ENCODE measurements at places on chromosomes 7 and 10.

- no peak for DNase-seq
These were observed 310.2 kb downstream of the AUTS2 start for GRCh38 chr7:69908454-69908853.

GRCh38 chr7:12130609-12131008, 80.5 kb upstream of the TMEM106B start:
- DNase-seq = no peak

DNA sequence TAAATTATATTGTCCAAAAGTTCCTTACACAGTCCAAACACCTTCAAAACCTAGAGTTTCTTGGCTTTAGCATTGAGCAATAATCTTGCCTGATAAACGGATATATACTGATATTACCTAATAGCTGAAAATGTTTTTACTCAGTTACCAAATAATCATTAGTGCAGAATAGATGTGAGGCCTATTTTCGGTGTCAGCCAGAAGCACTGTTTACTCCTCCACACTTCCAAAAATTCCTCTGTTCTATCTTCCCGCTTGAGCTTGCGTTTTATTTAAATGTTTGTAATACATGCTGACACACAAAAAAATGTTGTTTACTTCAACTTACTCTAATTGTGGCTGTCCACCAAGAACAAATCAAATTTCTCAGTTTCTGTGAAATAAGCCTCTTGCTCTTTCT, 606.2 kb upstream of the TEX47 start:
- no peak for DNase-seq

DNA sequence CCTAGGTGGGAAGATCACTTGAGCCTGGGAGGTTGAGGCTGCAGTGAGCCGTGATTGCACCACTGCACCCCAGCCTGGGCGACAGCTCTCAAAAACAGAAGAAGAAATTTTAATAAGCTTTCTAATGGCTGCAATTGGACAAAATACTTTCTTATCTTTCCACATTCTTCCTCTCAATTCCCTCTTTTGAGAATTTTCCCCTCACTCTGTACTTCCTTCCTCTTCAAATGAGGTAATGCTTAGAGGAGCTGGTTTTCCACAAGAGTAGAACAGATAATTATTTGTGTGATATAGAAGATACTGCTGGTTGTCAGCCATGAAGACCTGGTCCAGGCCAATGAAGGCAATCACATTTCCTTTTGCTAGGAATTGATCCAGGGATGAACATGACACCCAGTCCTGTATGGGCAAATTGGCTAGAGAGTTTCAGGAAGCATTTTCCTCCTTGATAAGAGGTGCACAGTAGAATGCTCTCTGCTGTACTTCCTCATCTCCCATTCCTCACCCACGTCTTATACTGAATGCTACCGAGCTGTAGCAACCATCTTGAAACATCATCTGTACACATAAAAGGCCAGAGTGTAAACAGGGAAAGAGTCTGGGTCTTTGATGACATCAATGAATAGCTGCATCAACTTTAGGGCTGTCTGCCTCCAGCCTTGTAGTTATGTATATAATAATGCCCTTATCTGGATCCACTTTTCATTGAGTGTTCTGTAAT, 103.9 kb downstream of the CDK6 start:
- DNase-seq = no peak

DNA sequence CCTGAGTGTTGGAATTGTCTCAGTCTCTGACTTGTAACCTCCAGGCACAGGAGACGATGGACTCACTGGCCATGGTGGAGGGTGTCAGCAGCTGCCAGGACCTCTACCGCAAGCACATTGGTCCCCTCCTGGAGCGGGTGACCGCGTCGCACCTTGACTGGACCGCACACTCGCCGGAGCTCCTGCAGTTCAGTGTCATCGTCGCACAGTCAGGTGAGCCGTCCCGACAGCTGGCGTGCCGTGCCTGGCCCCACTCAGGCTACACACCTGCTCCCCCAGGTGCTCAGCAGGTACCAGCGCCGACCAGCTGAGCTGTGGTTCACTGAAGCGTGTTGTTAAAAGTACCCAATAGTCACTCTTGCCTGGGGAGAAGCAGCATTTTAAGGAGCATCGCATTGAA, 36.7 kb upstream of the PRKAR1B start:
- DNase-seq = no peak

DNA sequence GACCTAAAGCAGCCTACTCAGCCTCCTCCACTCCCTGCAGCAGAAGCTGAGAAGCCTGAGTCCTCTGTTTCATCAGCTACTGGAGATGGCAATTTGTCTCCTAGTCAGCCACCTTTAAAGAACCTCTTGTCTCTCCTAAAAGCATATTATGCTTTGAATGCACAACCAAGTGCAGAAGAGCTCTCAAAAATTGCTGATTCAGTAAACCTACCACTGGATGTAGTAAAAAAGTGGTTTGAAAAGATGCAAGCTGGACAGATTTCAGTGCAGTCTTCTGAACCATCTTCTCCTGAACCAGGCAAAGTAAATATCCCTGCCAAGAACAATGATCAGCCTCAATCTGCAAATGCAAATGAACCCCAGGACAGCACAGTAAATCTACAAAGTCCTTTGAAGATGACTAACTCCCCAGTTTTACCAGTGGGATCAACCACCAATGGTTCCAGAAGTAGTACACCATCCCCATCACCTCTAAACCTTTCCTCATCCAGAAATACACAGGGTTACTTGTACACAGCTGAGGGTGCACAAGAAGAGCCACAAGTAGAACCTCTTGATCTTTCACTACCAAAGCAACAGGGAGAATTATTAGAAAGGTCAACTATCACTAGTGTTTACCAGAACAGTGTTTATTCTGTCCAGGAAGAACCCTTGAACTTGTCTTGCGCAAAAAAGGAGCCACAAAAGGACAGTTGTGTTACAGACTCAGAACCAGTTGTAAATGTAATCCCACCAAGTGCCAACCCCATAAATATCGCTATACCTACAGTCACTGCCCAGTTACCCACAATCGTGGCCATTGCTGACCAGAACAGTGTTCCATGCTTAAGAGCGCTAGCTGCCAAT, 202.2 kb downstream of the ZEB1 start:
- DNase-seq = no peak

DNA sequence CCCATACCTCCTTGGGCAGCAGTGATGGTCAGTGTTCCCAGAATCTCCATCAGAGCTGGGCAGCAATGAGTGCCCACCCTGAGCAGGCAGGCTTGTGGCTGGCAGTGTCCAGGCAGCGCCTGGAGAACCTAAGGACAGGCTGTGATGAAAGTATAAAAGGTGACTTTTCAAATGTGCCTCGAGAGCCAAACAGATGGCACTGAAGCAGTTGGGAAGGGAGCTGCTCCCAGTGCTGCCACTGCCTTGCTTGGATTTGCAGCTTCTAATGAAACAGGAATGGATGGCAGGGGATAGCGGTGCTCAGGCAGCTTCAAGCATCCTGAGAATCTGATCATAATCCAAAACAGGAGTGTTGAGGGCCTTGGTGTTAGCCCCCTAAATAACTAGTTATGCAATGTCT, 179.8 kb upstream of the AOAH start:
- no peak for DNase-seq

DNA sequence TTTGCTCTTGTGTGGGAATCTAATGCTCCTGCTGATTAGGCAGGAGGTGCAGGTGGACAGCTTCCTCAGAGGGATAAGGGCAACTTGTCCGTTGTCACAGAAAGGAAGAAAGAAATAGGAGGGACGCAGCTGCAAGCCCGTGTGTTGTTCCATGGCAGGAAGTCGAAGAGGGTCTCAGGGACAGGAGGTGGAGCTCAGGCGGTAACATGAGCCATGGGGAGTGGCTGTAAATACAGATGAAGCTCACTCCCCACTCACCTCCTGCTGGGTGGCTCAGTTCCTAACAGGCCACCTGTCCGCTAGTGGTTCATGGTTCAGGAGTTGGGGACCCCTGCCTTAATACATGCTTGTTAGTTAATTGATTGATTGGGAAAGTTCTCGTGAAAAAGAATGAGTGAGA, 101.7 kb upstream of the SFMBT2 start:
- DNase-seq = no peak

GRCh38 chr10:115937768-115938056, 335.3 kb downstream of the GFRA1 start:
- DNase-seq = no peak

DNA sequence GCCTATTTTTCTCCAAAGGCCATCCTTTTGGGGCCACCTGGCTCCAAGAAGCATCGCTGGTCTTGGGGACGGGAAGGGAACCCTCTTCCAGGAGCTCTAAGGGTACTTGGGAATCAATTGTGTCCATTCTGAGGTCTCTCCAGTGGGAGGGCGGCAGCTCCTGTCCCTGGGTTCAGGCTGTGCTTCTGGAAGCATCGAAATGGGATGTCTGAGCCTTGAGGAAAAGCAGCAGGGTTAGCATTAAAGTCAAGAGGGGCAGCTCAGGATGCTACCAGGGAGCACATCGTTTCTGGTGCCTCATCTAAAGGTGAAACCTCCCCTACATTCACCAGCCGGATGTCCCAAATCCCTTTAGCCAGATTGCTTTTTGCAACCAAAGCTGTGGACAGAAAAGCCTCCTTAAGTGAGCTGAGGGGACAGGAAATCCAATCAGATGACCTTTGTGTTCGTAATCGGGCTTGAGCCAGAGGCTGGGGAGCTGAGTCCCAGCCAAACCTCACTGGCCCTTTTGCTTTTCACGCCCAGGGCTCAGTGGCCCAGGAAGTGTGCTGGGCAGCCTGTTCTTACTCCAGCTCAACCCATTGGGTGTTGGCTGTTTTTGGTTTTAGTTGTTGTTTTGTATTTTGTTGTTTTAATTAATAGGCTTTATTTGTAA, 88.8 kb upstream of the ANLN start:
- no peak for DNase-seq

GRCh38 chr10:16599662-16600061, 78.0 kb upstream of the C1QL3 start:
- no peak for DNase-seq

GRCh38 chr7:88350118-88350517, 43.4 kb upstream of the STEAP4 start:
- no peak for DNase-seq

DNA sequence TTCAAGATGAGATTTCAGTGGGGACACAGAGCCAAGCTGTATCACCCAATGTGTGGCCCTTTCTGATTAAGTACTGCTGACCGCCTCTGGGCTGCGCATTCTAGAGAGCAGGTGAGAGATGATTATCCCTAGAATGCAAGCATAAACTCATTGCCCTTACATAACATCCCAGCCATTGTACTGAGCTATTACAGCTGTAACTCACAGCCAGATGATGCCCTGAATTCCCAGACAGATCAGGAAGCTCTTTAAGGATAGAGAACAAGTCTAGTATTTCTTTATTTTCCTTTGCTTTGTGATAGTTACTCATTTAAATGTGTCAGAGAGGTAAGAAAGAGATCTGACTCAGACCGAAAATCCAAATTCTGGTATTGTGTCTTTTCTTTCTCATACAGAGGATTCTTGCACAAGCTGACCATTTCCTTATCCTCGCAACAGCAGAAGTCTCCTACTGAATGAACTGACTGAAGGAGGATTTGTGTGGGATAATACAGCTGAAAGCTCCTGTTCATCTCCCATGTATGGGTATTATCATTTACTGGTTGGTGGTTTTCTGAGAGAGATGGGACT, 58.4 kb downstream of the ZNF22 start:
- no peak for DNase-seq

DNA sequence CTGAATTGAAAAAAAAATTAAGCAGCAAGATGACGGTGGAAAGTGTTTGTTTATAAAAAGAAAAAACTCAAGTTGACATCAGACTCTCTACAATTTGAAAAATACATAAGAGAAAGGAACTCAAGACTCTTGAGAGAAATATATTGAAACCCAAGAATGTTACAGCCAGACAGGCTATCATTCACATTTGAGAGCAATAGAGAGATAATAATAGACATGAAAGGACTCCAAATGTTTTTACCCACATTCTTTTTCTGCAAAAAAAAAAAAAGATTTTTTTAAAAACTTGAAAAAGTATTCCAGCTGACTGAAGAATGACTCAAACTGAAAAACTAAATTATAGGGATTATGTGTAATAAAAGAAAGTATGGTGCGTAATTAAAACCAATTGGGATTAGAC, 532.4 kb downstream of the INHBA start:
- DNase-seq = peak; percentile 64

- DNase-seq = no peak
These were observed 252.6 kb upstream of the ANKRD30A start for GRCh38 chr10:36872702-36873393.

DNA sequence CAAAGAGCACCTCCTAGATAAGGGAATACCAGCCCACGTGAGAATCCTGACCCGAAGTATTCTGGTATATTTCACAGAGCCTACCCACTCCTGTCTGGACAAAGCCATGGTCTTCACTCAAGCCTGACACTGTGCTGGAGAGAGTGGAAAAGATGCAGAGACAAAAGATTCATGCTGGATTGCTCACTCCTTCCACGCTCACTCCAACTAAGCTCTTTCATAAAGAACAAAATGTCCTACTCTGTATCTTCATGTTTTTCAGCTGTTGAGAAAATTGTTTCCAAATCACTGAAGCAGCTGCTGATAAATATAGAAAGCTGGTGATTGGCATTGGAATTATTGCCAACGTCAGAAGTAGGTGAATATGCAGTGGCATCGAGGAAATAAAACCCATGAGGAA, 106.0 kb downstream of the ABLIM1 start:
- no peak for DNase-seq

DNA sequence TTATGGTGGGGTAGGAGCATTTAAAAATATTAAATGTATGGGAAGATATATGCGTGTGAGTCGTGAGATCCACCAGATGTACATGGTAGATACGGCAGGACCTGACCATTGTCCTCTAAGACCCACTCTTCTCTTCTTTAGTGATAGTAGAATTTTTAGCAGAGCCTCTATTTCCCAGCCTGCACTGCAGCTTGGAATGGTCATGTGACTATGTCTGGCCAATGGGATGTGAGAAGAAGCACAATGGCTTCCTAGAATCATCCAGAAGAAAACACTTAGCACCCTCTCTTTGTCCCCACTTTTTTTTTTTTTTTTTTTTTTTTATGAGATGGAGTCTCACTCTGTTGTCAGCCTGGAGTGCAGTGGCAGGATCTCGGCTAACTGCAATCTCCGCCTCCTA, 86.6 kb upstream of the CYTH3 start:
- DNase-seq = no peak

DNA sequence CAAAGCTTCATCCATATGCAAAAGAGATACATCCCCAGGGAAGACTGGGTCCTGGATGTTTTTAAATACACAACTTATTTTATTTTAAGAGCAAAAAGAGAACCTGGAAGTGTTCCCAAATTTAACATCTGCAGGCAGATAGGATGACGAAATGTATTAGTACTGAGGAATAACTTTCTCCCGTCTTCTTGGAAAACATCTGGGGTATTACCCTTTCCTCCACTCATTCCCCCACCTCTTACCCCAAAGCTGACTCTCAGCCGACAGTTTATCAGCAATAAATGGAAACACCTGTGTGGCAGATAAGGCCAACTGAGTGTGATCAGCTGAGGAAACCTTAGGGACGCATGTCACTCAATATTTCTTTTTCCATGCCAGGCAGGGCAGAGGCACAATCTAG, 435.6 kb upstream of the NPVF start:
- DNase-seq = no peak

GRCh38 chr7:44067064-44067951, 1.9 kb upstream of the PGAM2 start:
- no peak for DNase-seq

Data from fibroblast of skin of back (primary cell).